ENCODE measurements at places on chromosomes 12 and 14.

GRCh38 chr12:52277486-52278245 is 3.2 kb downstream of the KRT86 start:
- DNase-seq, result no peak

DNA sequence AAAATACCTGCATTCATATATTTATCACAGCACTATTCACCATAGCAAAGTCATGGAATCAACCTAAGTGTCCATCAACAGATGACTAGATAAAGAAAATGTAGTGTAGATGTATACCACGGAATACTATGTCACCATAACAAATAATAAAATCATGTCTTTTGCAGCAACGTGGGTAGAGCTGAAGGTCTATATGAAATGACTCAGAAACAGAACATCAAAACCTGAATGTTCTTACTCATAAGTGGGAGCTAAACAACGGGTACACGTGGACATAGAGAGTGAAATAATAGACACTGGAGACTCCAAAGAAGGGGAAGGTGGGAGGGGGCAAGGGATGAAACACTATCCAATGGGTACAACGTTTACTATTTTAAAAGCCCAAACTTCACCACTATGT is 37.9 kb downstream of the SLC38A1 start:
- no peak for DNase-seq

DNA sequence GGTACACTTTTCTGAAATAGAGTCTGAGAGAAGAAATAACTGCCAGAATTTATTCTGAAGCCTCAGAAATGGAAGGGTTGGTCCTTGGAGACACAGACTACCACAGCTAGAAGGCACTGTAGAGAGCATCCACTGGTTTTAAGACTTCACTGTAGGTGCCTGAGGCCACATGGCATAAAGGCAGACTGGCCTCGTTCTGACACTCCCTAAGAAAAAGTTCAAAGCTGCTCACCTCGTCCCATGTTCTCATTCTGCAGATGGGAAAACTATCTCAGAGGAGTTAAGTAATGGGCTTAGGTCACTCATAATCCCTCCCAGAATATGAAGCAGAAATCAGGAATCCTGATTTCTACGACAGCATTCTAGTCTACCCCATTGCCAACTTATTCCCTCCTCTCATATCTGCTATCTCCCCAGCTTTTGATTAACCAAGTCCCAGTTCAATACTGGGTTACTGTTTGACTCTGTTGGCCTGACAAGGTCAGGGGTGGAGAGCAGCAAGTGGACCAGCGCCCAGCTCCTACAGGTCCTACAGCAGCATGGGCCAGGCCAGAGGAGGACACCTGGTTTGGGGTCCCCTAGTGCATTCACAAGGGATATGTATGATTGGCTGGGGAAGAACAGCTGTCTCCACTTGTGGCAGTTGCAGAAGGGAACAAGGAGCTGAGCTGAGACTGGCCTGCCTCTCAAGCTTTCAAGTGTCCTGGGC is 3.7 kb downstream of the ITGA5 start:
- DNase-seq, result no peak

GRCh38 chr14:55976655-55977054 is 141.6 kb upstream of the PELI2 start:
- no peak for DNase-seq

GRCh38 chr12:89880690-89881350 is 172.2 kb upstream of the ATP2B1 start:
- peak; percentile 89 for DNase-seq

GRCh38 chr14:92259613-92260357 is 63.2 kb upstream of the SLC24A4 start:
- peak; percentile 4 for DNase-seq

GRCh38 chr12:124506145-124506831 is 61.1 kb downstream of the NCOR2 start:
- DNase-seq, result no peak

- DNase-seq, result peak; percentile 58
Observed at GRCh38 chr12:120438495-120439198, 734 bp downstream of the COX6A1 start.

DNA sequence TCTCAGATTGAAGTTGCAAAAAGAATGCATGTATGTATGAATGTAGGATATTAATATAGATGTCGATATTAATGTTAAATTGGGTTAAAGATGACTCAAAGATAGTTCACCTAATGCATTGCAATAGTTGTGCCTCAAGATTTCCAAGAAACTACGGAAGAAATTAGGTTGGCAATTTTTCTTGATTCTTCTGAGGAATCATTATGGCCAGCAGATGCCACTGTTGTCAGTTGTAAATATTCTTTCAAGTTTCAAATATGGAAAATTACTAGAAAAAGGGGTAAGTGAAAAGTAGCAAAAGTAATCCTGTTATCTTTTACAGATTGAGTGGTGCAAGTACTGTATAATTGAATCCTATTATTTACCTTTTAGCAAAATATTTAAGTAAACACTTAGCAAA is 202.1 kb downstream of the ADAMTS20 start:
- DNase-seq, result peak; percentile 18

- DNase-seq, result no peak
Observed at GRCh38 chr14:96095581-96096476, 56.7 kb downstream of the C14orf132 start.

GRCh38 chr12:94147991-94148738 is at the start of gene PLXNC1:
TSS of gene PLXNC1 (plus strand) at chr12:94148577. CDS start at chr12:94148972, 395 bp downstream.
- DNase-seq, result peak; percentile 50

GRCh38 chr14:63273129-63273528 is 45.6 kb downstream of the GPHB5 start:
- no peak for DNase-seq

- peak; percentile 49 for DNase-seq
Observed at GRCh38 chr12:3658327-3659163, 94.4 kb downstream of the CRACR2A start.

DNA sequence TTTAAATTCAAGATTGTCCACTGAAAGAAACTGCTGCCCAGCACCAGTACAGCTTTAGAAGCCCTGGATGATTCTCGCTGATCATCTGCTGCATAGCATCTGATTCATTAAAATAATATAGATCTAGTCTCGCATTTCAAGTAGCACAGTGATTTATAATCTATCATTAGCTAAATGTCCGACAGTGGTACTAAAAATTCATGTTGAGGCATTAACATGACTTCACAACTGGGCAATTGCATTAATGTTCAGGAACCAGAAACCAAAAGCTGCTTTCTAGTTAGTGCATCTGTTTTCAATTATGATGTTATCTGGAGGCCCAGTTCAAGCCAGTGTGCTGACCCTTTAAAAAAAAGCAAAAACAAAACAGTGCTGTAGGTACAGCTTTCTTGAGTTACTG is 1987.2 kb upstream of the SEL1L start:
- no peak for DNase-seq

- DNase-seq, result no peak
Observed at GRCh38 chr12:5505116-5505515, 73.2 kb downstream of the NTF3 start.

- no peak for DNase-seq
Observed at GRCh38 chr12:5960783-5961182, 15.7 kb upstream of the ANO2 start.

- DNase-seq, result no peak
Observed at GRCh38 chr12:49907352-49907751, 3.7 kb upstream of the FAIM2 start.

DNA sequence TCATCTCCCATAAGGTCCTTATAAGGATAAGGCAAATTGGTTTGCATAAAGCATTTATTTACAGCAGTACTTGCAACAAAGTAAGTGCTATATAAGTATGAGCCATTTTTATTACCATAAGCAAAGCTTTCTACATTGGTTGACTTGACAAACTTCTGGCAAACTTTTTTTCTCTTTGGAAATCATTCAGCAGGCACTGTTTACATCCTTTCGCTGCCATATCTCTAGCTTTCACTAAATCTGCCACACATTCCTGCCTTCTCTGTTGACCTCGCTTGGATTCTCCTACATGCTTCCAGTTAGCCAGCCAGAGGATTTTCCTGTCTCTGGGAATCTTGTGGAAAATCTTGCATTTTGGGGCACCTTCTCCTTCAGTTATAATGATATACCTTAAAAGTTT is 21.8 kb upstream of the HDAC7 start:
- DNase-seq, result no peak

DNA sequence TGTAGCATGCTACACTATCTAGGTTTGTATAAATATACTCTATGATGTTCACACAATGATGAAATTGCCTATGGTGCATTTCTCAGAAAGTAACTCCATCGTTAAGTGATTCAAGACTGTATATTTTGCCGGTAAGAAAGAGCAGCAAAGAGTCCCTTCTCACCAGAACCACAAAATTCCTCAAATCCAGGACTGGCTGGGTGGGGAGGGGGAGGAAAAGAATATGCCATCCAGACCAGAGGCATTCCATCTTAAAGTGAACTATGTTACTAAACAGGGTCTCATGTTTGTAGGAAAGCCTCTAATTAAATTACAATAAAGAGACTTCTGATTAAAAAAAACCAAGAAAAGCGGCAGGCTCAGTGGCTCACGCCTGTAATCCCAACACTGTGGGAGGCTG is 11.5 kb downstream of the UBE2N start:
- DNase-seq, result no peak

GRCh38 chr14:19823765-19824164 is 20.2 kb downstream of the OR4N2 start:
- no peak for DNase-seq

GRCh38 chr14:68735856-68736255 is 57.0 kb downstream of the ZFP36L1 start:
- DNase-seq, result no peak

DNA sequence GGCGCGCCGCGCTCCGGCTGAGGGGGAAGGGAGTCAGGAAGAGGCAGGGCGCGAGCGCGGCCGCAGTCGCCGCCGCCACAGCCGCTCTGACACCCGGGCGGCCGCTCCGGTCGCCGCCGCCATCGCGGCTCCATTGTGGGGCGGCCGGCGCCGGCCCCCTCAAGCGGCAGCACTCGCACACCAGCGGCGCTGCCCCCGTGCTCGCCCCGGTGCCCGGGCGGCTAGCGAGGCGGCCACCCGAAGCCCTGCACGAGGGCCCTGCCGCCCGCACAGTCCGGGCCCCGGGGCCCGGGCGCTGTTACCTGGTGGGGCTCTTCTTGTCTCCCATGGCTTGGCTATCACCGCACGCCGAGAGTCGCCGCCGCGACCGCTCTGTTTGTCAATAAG is 202 bp downstream of the YAF2 start:
- DNase-seq, result no peak

GRCh38 chr14:93878871-93879270 is 48.3 kb upstream of the FAM181A start:
- no peak for DNase-seq

- no peak for DNase-seq
Observed at GRCh38 chr12:21577516-21577915, 27.1 kb downstream of the GYS2 start.

DNA sequence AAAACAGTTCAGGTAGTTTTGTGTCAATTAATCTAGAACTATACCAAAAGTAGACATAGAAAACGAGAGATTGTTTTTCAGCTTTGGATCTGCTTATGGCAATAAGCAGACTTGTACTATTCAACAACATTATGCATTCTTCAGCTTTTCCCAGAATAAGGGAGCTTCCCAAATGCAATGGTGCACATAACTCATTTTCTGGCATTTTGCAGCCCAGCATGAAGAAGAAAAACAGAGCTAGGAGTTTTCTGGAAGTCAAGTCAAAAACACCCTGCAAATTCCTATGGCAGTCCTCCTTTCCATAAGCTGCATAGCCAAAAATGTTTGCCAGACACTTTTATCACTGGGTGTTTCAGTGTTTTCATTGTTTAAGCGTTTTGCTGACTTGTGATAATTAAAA is 314.7 kb downstream of the NAV3 start:
- no peak for DNase-seq

- no peak for DNase-seq
Observed at GRCh38 chr14:101033446-101034165, 130.1 kb upstream of the RTL1 start.

DNA sequence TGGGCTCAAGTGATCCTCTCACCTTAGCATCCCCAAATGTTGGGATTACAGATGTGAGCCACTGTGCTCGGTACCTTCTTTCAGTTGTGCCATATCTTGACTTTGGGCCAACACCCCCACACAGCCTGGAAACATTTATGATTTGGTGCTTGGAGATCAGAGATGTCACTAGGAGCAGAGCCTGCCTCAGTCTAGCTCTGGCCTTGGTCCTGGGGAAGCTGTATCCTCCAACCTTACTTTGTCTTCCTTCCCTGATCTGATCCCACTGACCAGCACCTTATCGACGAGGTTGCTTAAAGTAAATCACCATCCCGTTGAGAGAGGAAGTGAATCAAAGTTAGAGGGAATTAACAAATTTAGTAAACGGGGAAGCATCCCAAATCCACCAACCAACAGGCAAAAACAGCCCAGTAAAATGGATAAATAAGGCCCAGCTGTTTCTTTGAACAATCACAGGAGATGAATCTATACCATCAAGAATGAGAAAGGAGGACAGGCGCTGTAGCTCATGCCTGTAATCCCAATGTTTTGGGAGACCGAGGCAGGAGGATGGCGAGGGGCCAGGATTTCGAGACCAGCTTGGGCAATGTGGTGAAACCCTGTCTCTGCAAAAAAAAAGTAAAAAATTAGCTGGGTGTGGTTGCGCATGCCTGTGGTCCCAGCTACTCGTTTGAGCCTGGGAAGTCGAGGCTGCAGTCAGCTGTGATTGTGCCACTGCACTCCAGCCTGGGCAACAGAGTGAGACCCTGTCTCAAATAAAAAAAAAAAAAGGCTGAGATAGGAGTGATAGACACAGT is 3.4 kb downstream of the PLBD2 start:
- DNase-seq, result no peak

GRCh38 chr12:32450768-32451167 is 51.4 kb downstream of the FGD4 start:
- DNase-seq, result no peak

- DNase-seq, result no peak
Observed at GRCh38 chr12:111369496-111370220, 763 bp upstream of the PHETA1 start.
